Activated CD4-positive, alpha-beta T cell treated with anti-CD3 and anti-CD28 coated beads, Interleukin-2, amount 50 U/mL, for 48 hours (primary cell): ENCODE measurements at places on chromosomes 3 and 15.

DNA sequence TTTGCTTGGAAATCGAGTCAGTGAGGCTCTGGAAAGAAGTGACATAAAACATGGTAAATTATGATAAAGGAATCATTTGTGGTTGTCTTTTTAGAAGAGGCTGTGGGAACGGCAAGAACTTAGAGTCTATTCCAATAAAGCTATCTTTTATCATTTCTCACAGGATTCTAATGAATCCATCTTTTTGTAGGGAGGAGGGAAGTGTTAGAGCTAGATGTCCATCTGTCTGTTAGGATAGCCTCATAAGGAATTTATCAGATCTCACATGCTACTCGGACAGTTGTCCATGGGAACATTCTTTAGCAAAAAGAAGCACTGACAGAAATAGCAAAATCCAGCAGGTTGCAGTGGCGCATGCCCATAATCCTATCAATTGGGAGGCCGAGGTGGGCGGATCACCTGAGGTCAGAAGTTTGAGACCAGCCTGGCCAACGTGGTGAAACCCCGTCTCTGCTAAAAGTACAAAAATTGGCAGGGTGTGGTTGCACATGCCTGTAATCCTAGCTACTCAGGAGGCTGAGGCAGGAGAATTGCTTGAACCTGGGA, 37.0 kb downstream of the STARD9 start:
- no peak for DNase-seq

- DNase-seq, result no peak
Observed at GRCh38 chr3:101819649-101820206, 29.6 kb upstream of the NFKBIZ start.

GRCh38 chr3:134211797-134212196, 38.9 kb downstream of the RYK start:
- no peak for DNase-seq

DNA sequence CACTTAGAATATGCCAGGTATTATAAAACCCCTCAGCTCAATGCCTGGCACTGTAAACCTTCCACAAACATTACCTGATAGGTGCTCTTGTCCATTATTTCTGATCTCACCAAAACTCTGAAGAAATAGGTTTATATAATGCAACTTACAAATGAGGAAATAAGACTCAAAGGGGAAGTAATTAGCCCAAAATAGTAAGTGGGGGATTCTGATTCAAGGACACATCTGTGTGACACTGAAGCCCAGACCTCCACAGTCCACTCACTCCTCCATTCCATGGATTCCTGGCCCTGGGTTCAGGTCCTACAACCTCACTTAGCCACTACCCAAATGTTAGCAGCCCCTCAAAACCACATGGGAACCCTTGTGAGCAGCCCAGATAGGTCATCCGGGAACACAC, 49.9 kb downstream of the TRANK1 start:
- DNase-seq, result no peak

- DNase-seq, result no peak
Observed at GRCh38 chr3:47536221-47536891, 22.8 kb upstream of the ELP6 start.

DNA sequence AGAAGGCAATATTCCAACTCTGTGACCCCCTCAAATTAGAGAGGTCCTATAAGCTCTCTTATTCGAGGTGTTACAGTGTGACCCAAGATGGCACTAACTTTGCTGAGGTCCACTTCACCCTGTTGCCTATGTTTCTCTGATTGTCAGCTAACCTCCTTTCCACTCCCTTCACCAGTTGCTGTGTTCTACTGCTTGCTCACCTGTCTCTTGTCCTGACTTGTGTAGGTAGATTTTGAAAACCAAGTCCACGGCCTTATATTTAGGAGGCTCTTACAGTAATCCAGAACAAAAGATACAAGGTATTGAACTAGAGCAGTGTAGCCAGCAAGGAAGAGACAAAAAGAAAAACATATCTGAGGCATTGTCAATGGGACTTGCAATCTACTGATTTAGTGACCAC, 20.1 kb upstream of the GSK3B start:
- no peak for DNase-seq

GRCh38 chr15:69465253-69465652, 12.6 kb downstream of the RPLP1 start:
- no peak for DNase-seq

GRCh38 chr15:66399276-66399675, 12.6 kb downstream of the MAP2K1 start:
- DNase-seq, result no peak

DNA sequence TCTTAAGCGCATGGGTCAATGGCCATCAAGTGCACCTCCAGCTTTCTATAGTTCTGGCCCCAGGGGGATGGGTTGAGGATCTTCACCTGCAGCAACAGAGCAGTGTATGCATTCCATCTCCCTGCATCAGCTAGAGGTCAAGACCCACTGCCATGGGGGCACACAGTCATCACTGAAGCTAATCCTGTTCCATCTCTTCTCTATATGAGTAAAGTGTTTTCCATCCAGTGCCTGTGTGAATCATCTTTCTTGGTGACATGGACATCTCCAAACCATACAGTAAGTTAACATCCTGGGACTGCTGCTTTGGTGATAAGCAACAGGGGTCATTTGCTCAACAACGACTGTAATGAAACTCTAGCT, 4.4 kb upstream of the ENTPD3 start:
- no peak for DNase-seq

- no peak for DNase-seq
Observed at GRCh38 chr3:159605101-159605500, 383.5 kb upstream of the IL12A start.

DNA sequence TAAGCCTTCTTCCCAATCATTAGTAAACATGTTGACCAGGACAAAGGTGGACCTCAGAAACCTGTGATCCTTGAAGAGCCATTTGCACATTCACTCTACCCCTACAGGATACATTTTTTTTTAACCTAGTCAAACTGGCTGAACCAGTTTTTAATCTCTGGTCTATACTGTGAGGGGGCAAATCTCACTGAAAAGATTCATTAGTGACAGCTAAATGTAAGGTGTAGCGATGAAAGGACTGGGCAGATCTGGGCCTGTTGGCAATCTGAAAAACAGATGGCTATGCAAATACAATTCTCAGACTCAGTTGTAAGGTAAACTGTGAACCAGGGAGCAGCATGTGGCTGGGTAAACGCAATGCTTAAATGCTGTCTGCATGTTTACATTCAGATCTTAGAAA, 75.6 kb upstream of the SNTN start:
- no peak for DNase-seq

DNA sequence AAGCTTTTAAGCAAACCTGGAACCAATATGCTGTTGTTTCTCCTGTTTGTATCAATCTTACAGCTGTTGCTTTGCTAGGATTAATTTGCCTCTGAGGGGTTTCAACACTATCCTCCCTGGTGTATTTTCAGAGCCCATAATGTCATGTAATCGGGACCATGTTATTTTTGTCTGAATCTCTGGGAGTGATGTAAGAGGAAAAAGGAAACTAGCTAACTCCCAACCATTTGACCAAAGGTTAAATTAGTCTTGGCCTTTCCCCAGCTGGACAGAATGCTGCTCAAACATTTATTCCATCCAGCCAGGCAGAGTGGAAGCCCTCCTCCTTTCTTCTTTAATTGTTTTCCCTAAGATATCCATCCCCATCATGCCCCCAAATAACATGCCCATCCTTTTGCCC, 142.2 kb downstream of the ALDH1A2 start:
- DNase-seq, result no peak

GRCh38 chr3:16173283-16174025, 1.0 kb upstream of the GALNT15 start:
- DNase-seq, result no peak

DNA sequence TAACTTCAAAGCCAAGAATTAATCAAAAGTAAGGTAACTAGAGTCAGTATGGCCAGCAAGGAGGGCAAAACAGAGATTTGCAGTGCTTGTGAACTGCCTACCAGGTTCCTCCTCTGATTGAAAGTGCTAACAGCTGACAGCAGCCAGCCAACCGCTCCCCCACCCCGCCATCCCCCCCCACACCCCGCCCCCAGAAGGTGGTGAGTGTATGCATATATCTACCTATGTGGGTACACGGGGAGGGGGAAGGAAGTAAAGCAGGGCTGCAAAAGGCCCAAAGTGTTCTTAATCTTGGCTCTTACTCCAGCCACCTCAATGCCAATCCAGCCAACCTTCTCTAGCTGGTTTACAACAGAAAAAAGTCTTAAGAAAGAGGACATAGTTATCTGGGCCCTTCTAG, 50.7 kb downstream of the RAF1 start:
- no peak for DNase-seq

GRCh38 chr15:42619656-42620371, 44.4 kb downstream of the STARD9 start:
- DNase-seq, result no peak

DNA sequence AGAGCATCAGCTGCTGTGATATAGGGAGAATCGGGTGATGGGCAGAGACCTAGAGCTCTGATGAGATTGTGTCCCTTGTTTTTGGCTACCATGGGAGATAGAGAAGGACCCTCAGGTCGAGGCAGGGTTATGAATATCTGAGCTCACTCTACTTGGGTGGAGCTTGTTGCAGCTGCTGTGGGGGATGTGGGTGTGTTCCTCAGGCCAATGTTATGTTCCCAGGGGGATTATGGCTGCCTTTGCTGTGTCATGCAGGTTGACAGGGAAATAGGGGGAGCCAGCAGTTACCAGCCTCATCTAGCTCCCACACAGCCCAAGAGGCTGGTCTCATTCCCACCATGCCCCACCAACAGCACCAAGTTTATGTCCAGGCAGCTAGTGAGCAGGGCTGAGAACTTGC, 131.5 kb downstream of the TRIM42 start:
- no peak for DNase-seq

GRCh38 chr15:97547381-97547780, 413.1 kb upstream of the ARRDC4 start:
- DNase-seq, result no peak

DNA sequence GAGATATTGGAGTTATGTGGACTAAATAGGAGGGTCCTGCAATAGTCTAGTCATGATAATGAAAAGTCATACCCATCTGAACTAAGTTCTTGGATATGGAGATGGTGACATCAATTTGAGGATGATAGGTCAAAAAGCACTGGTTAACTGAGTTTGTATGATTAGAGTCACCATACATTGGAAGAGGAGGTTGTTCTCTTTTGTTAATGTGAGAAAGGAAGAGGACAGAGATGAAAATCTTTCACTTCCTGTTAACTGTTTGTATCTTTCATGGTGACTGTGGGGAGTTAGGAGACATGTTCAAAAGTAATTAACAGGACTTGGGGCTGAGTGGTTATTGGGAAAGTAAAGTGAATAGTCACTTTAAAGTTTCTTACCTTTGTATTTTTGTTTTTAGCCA, 11.1 kb downstream of the TMEM62 start:
- no peak for DNase-seq

DNA sequence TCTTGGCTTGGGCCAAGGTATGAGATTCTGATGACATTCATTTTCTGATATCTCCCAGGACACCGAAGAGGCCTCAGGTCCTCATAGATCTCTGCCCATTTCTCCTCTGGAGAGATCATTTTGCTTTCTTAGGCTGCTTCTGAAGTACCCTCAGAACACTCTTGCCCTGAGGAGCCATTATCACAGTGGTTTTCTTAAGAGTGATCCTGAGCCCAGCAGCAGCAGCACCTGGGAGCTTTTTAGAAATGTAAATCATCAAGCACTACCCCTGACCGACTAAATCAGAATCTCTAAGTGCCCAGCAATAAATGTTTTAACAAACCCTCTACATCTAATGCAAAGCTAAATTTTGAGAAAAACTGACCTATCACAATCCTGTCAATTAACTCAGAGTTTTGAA, 40.6 kb upstream of the SLC9A9 start:
- no peak for DNase-seq

GRCh38 chr3:179179979-179180759, 32.0 kb downstream of the PIK3CA start:
- DNase-seq, result no peak
